Globus pallidus (tissue), 1 donor: ENCODE measurements at places on chromosomes 4 and X.

DNA sequence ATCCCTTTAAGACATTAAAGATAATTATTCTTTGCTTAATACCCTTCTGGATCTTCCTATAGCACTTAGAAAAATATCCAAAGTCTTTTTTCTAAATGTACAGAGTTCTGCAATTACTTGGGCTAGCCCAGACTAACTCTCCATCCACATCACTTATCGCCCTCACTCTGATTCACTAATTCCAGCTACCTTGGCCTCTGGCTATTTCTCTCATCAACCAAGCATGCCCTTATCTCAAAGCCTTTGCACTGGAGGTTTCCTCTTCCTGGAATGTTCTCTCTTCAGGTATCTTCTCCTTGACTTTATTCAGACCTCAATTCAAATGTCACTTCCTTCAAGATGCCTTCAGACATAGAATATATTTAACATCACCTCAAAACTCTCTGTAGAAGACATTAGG lies 345.1 kb upstream of the SMIM31 start:
- no peak for DNase-seq

GRCh38 chr4:78565971-78566372 lies 14.4 kb downstream of the ANXA3 start:
- DNase-seq = no peak

- peak; percentile 51 for DNase-seq
Measured at GRCh38 chr4:13544606-13545393, 492 bp upstream of the NKX3-2 start.

- no peak for DNase-seq
Measured at GRCh38 chr4:128525387-128525786, 237.8 kb upstream of the PGRMC2 start.

DNA sequence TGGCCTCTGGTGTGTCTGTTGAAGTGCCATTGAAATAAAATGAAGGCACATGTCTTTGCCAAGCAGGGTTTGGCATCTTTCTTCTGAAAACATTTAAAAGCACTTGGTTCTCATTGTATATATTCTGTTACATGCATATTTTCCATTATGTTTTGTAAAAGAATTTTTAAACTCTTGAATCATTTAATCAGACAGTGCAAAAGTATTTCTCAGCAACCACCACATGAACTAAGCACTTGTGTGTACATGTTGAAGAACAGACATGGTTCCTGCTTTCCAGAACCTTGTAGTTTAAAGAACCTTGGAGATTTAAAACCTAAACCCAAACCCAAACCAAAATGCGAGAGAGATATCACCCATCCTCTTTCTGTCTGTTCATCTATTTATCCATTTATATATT lies 220.3 kb upstream of the GIMD1 start:
- DNase-seq = no peak

- peak; percentile 73 for DNase-seq
Measured at GRCh38 chrX:115894087-115894486, 276.5 kb upstream of the AGTR2 start.

- DNase-seq = no peak
Measured at GRCh38 chrX:104319346-104319745, 64.6 kb upstream of the ESX1 start.

DNA sequence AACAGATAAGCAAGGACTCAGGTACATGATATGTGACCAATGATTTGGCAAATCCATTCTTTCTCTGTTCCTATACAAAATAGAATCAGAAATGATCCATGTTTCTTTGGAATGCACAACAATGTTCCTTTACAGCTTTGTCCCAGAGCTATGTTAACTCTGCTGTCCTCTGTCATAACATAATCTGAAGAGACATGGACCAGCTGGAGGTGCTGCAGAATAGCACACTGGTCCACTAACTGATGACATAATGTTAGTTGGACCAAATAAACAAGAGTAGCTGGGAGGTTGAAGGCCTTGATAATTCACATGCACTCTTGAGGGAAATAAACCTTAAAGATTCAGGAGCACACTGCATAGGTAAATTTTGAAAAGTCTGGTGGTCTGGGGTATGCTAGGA lies 23.0 kb upstream of the DHX15 start:
- DNase-seq = peak; percentile 57

DNA sequence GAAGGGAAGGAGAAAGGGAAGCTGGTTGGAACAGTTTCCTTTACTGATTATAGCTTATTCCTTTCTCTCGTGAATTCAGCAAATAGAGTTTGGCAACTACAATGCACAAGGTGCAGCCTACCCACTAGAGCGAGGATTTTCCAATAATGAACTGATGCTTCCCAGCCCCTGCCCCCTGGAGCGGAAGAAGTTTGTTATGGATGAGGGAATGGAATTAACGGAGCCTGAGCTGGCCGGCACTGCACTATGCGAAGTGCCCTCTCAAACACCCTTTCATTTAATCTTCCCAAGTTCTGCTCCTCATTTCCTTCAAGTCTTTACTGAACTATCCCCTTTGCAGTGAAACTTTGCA lies 42.5 kb upstream of the CBR4 start:
- DNase-seq = no peak

- DNase-seq = no peak
Measured at GRCh38 chrX:15438332-15438731, 54.1 kb upstream of the VEGFD start.

GRCh38 chr4:98285676-98286075 lies 24.5 kb downstream of the RAP1GDS1 start:
- DNase-seq = no peak

- peak; percentile 80 for DNase-seq
Measured at GRCh38 chrX:49878834-49879655, at the start of gene USP27X. Gene USP27X (plus strand): TSS chrX:49879484. CDS start chrX:49880308, 824 bp downstream.

DNA sequence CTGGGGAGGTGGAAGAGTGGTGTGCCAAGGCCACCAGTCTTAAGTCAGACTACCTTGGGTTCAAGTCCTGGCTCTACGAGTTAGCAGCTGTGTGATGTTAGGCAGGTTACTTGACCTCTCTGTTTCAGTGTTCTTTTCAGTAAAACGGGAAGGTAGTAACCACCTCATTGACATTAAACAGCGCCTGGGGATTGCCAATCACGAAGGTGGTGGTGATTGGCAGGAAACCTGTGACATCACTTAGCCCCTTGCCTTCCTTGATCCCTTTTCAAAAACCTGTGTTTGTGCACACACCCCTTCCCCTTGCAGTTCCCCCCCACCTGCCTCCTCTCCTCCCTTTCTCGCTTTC lies 7.6 kb downstream of the KLF3 start:
- DNase-seq = no peak
